Suppressor macrophage treated with lipopolysaccharide for 1 hour (primary cell): ENCODE measurements at places on chromosomes 16 and 17.

- DNase-seq, result no peak
Observed at GRCh38 chr16:27471661-27472060, 69.7 kb downstream of the IL21R start.

DNA sequence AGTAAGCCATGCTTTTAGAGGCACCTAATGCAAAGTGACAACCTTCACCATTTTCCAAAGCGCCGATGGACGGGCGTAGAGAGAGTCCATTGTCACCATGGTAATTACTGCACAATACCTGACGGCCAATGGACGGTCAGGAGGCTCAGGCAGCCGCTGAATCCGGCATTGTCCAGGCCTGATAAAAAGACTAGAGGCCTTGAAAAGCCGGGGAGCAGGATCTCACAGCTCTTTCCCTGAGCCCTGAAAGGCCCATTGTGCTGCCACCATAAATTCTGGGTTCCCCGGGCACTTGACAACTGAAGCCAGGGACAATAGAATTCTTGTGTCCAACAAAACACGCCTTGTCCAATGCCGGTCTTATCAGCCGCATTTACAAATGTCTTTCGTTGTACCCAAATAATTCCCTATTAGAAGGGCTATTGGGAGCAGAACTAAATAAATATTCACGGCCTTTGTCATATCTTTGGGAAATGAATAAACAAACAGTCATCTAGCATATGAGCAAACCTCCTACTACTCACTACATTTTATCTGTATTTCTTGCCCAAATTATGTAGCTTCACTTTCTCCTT lies 62.4 kb downstream of the CDH11 start:
- DNase-seq, result no peak

GRCh38 chr16:3645504-3646347 lies 8.8 kb upstream of the DNASE1 start:
- DNase-seq, result no peak

DNA sequence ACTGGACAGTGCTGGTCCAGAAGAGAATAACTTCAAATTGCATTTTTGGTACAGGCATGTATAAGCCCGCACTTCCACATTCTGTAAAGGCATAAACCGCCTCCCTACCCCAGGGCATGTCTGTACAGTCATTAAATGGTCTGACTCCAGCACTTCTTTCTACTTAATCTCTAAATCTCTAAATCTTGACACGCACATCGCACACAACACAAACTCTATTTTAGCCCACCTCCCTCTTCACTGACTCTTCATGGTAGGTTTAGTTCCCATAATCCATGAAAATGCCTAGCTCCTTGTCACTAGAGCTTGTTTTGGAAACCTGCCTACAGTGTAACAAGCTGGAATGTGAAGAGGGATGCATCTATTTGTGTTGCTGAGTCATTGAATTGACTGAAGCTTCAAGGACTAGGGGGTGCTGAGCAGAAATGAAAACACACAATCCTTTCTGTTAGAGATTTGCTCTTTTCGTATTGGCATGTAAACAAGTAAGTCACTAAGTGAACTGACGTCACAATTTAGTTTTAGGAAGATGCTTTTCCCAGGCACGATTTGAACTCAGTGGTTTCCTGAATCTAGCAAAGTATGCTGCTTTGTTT lies 1.6 kb upstream of the DUSP14 start:
- peak; percentile 41 for DNase-seq

GRCh38 chr17:78343543-78344201 lies 16.2 kb downstream of the SOCS3 start:
- DNase-seq, result peak; percentile 62

GRCh38 chr17:66713533-66714042 lies 121.3 kb upstream of the CACNG5 start:
- no peak for DNase-seq
